ENCODE measurements at places on chromosomes 2 and 18. TPM values are rescaled to one million over a fixed set of nuclear protein-coding genes. Genes with fewer than 3 reads are reported as not detected.

- H3K4me3 ChIP-seq: no peak overlapping the region
- no peaks in the 10 kb centered on the region for H3K36me3 ChIP-seq
- H3K27ac ChIP-seq: no peak overlapping the region
- H3K27me3 ChIP-seq: no peaks in the 10 kb centered on the region
- no peaks in the 10 kb centered on the region for H3K4me1 ChIP-seq
Observed at GRCh38 chr2:105928086-105928485, 183.4 kb downstream of the NCK2 start.

DNA sequence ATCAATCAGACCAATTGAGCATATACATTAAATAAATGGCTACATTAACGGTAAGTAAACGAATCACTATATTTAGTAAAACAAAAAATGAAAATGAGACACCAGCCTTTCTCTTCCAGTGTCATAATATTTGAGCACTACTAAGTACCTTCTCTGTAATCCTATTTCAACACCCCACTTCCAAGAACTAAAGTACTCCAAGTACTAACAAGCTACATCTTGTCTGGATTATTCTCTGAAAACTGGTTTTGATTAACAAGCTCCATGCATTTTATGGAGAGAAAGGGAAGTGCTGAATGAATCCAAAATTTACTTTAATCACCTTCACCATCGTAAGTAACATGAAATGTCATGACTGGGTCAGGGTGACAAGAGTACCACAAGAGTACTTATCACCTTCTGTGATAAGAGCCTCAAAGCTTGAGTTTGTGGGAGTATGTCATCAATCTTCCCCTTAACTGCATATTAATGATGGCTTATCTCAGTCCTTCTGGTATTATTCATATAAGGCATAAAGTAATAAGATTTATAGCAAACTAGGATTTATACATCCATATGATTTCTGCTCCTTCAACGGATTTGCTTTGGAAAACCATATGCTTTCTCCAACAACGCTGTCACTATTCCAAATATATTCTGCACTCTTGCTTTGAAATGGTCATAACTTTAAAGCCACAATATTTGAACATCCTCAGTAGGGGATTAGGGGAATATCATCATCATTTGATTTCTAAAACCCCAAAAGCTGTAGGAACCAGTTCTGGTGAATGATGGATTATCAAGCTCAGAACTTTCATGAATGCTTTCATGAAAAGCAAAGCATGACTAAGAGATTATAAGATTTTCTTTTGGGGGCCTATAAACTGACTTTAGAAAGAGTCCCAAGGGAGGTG lies 127.0 kb downstream of the ANTXR1 start:
- no peak for DNase-seq
- no peaks in the 10 kb centered on the region for H3K27me3 ChIP-seq
- no peak overlapping the region for H3K4me3 ChIP-seq
- no peaks in the 10 kb centered on the region for H3K4me1 ChIP-seq
- no peaks in the 10 kb centered on the region for H3K36me3 ChIP-seq

GRCh38 chr18:38116716-38117115 lies 551.1 kb upstream of the CELF4 start:
- H3K4me3 ChIP-seq: no peak overlapping the region
- H3K27ac ChIP-seq: no peak overlapping the region
- no peaks in the 10 kb centered on the region for H3K4me1 ChIP-seq
- no peaks in the 10 kb centered on the region for H3K36me3 ChIP-seq

DNA sequence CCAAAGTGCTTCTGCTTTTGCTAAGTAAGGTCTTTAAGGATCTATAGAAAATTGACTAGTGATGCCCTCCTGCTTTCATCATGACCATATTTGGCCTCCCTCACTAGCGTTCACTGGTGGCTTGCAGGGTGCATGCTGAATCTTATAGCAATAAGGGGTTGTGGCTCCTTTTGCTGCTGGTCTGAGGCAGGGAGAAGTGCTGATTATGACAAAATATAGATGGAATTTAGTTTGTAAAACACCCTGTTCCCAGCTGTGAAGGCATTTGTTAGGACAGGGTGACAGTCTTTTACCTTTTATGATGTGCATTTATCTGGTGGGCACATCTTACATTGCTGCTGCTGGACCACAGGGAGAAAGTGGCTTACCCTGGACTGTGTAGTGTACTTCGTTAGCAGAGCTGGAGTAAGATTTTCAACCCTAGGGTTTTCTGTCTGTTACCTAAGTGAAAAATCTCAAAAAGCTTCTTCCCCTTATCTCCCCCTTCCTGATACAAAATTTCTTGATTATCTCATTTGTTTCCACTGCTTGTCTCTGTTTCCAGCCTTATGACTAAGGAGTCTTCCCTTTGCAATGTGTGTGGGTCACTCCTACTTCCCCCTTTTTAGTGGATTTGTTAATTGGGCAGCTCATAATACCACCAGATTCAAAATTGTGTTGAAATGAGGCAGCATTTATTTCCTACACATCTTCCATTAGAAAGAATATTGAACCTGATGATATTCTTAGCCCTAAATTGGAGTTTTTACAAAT lies 21.2 kb upstream of the RPL37A start:
- no peaks in the 10 kb centered on the region for H3K27me3 ChIP-seq
- no peaks in the 10 kb centered on the region for H3K4me1 ChIP-seq
- no peak for DNase-seq
- no peak overlapping the region for H3K27ac ChIP-seq
- peaks cover 2% of the 10 kb centered on the region for H3K36me3 ChIP-seq

DNA sequence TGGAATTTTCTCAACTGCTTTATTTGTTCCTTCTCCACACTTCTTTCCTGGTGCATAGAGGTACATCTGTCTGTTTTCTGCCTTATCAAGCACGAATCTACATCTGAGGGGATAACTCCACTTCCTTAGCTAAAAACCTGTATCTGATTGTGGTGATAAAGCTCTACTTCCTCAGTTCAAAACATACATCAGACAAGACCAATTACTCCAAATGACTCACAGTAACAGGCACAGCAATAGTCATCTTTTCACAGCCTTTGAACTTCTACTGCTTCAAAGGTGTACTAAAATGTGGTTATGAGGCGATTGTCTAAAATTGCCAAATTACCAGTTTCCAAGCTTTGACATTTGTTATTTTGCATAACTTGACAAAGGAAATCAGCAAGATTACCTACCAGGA lies 803.6 kb upstream of the ZEB2 start:
- H3K4me1 ChIP-seq: no peaks in the 10 kb centered on the region
- DNase-seq: no peak
- H3K27me3 ChIP-seq: no peaks in the 10 kb centered on the region

DNA sequence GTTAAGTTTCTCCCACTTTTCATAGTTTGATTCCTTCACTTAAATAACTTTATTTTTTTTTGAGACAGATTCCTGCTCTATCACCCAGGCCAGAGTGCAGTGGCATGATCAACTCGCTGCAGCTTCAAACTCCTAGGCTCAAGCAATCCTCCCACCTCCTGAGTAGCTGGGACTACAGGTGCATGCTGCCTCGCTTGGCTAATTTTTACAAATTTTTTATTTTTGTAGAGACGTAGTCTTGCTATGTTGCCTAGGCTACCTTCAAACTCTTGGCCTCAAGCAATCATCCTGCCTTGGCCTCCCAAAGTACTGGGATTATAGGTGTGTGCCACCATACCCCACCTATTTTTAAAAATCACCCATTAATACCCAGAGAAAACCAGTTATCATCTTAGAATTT lies 14.2 kb upstream of the WIPF1 start:
- no peaks in the 10 kb centered on the region for H3K27me3 ChIP-seq
- H3K4me3 ChIP-seq: no peak overlapping the region
- H3K4me1 ChIP-seq: no peaks in the 10 kb centered on the region
- H3K27ac ChIP-seq: no peak overlapping the region

- no peak overlapping the region for H3K27ac ChIP-seq
- DNase-seq: no peak
- no peak overlapping the region for H3K4me3 ChIP-seq
Observed at GRCh38 chr2:230758566-230759480, 46.2 kb downstream of the CAB39 start.

GRCh38 chr2:24907116-24907515 lies 12.9 kb downstream of the ADCY3 start:
- no peaks in the 10 kb centered on the region for H3K27me3 ChIP-seq
- no peak overlapping the region for H3K27ac ChIP-seq
- H3K4me1 ChIP-seq: no peaks in the 10 kb centered on the region
- DNase-seq: peak; percentile 44

- peak; percentile 48 for DNase-seq
- H3K27me3 ChIP-seq: no peaks in the 10 kb centered on the region
- peaks cover 39% of the 10 kb centered on the region for H3K36me3 ChIP-seq
- no peaks in the 10 kb centered on the region for H3K4me1 ChIP-seq
Observed at GRCh38 chr2:65081232-65081685, 25.0 kb downstream of the CEP68 start.

- H3K4me3 ChIP-seq: no peak overlapping the region
- peaks cover 10% of the 10 kb centered on the region for H3K4me1 ChIP-seq
- peak overlapping the region; percentile 3 for H3K27ac ChIP-seq
- no peaks in the 10 kb centered on the region for H3K27me3 ChIP-seq
Observed at GRCh38 chr18:74081966-74082741, 65.5 kb downstream of the FBXO15 start.

- H3K36me3 ChIP-seq: no peaks in the 10 kb centered on the region
- no peaks in the 10 kb centered on the region for H3K27me3 ChIP-seq
Observed at GRCh38 chr2:198791623-198792022, 666.1 kb downstream of the SATB2 start.

DNA sequence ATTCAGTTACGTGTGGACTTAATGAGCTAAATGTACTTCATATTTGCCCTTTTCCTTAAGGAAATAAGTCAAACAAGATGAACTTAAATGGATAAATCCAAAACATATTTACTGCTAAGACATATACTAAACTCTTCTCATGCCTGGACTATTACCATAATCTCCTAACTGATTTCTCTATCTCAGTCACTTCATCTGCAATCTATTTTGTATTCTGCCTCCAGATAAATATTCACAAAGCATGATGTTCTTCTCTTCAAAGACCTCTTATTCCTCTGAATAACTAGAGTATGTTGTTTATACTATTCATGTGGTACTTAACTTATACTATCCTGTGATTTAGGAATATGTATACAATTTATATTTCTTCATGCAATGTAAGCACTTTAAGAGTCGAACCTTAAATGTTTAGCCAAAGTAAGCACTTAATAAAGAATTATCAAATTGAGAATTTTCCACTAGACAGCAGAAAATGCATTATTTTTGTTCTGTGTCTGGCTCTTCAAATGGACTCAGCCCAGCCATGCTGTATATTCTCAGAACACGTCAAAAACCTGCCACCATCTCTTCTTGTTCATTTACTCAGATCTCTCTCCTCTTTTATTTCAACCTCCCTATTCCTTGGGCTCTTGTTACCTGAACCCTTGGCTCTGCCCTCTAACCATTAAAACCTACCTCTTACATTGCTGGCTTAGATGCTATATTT lies 79.9 kb upstream of the ARHGAP28 start:
- H3K36me3 ChIP-seq: no peaks in the 10 kb centered on the region
- peaks cover 38% of the 10 kb centered on the region for H3K4me1 ChIP-seq
- H3K4me3 ChIP-seq: no peak overlapping the region
- no peak overlapping the region for H3K27ac ChIP-seq
- DNase-seq: no peak

DNA sequence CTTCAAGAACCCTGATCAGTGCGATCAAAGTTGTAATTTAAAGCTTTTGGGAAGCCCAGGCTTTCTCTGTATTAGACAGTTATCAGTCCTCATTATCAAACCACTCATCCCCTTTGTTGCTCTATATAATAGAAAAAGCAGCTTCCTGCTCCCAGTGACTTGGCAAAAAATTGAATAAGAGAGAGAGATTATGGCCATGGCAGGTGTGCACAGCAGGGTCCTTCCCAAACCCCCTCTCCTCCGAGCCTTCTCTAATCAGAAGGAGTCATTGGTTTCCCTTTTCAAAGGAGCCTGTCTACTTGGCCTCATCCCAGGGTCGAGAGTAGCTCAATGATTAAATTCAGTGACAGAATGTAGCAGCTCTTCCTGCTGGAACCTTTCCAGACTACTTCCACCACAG lies 81.5 kb downstream of the SEMA4F start:
- H3K27me3 ChIP-seq: no peaks in the 10 kb centered on the region
- H3K4me1 ChIP-seq: peaks cover 5% of the 10 kb centered on the region
- no peak overlapping the region for H3K4me3 ChIP-seq
- DNase-seq: no peak

DNA sequence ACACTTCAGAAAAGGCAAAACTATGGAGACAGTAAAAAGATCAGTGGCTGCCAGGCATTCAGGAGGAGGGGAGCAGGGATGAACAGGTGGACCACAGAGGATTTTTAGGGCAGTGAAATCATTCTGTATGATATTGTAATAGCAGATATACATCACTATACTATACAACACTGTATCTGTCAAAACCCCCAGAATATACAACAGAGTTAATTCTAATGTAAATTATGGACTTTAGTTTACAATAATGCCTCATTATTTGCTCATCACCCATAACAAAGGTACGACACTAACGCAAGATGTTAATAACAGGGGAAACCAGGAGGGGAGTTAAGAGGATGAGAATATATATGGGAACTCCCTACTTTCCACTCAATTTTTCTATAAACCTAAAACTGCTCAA lies 28.8 kb downstream of the MAP3K2 start:
- H3K4me3 ChIP-seq: no peak overlapping the region
- H3K27ac ChIP-seq: no peak overlapping the region
- no peak for DNase-seq
- H3K4me1 ChIP-seq: no peaks in the 10 kb centered on the region
- no peaks in the 10 kb centered on the region for H3K27me3 ChIP-seq

DNA sequence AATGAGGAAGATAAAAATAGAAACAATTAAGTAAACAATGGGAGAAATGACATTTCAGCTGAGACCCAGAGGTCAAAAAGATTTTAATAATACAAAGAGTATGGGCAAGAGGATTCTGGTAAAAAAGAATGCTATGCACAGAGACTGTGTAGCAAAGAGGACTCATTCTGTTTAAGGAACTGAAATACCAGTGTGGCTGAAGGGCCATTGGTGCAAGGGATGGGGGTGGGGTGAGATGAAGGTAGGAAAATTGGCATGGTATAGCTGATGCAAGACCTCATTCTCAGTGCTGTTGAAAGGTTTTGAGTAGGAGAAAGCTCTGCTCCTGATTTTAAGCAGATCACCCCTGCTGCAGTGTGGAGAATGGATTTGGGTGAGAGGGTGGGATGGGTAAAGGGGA lies 10.8 kb downstream of the GALNT1 start:
- DNase-seq: no peak
- peaks cover 7% of the 10 kb centered on the region for H3K4me1 ChIP-seq
- no peaks in the 10 kb centered on the region for H3K36me3 ChIP-seq
- no peak overlapping the region for H3K4me3 ChIP-seq

GRCh38 chr2:27091746-27092695 lies 5.4 kb downstream of the KHK start:
- no peaks in the 10 kb centered on the region for H3K27me3 ChIP-seq
- H3K4me1 ChIP-seq: peaks cover 11% of the 10 kb centered on the region
- no peak overlapping the region for H3K27ac ChIP-seq
- H3K36me3 ChIP-seq: no peaks in the 10 kb centered on the region
- DNase-seq: no peak
- no peak overlapping the region for H3K4me3 ChIP-seq

GRCh38 chr2:107542314-107542740 lies 284.4 kb upstream of the RGPD4 start:
- H3K36me3 ChIP-seq: no peaks in the 10 kb centered on the region
- DNase-seq: peak; percentile 16
- no peak overlapping the region for H3K4me3 ChIP-seq
- peaks cover 13% of the 10 kb centered on the region for H3K4me1 ChIP-seq

The THSD7B gene
- not detected for polyA plus RNA-seq

The HOXD9 gene
- polyA plus RNA-seq: not detected

The TRIP12 gene
- polyA plus RNA-seq: 57.5 TPM

The MPP4 gene
- not detected for polyA plus RNA-seq

The DSG3 gene
- polyA plus RNA-seq: not detected

The UGT1A10 gene
- polyA plus RNA-seq: not detected

The SOCS6 gene
- 17.5 TPM for polyA plus RNA-seq

The MOB1A gene
- polyA plus RNA-seq: 32.8 TPM

The PTPRN gene
- polyA plus RNA-seq: 1.4 TPM

The CCDC121 gene
- 6.1 TPM for polyA plus RNA-seq

The GALNT5 gene
- 1.8 TPM for polyA plus RNA-seq

The RPL31 gene
- polyA plus RNA-seq: 1,508 TPM

All from cardiac muscle cell (in vitro differentiated cells and primary cell).